Right lung (tissue), 10 donors: ENCODE measurements at places on chromosomes 3 and 15. TPM values are rescaled to one million over a fixed set of nuclear protein-coding genes. Genes with fewer than 3 reads are reported as not detected.

The PLA2G4D gene
- polyA plus RNA-seq = 0.18 TPM

The RPSA gene
- polyA plus RNA-seq = 2,015 TPM

DNA sequence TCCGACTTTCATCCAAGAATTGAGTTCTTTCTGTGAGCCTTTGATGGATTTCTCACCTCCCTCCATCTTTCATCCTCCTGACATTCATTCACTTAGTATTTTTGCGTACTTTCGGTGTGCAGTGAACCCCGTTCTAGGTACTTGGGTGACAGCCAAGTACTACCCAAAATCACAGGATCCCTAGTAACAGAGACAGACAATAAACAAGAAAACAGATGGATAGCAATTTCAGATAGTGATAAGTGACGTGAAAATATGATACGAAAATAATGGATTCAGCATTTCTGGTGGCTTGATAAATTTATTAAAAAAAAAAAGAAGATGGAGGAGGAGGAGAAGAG, 264 bp upstream of the CMTM6 start:
- no peak for DNase-seq

- DNase-seq = no peak
Observed at GRCh38 chr15:77759896-77760592, 127.3 kb upstream of the LINGO1 start.

The CATSPER2 gene
- 8.9 TPM for polyA plus RNA-seq

DNA sequence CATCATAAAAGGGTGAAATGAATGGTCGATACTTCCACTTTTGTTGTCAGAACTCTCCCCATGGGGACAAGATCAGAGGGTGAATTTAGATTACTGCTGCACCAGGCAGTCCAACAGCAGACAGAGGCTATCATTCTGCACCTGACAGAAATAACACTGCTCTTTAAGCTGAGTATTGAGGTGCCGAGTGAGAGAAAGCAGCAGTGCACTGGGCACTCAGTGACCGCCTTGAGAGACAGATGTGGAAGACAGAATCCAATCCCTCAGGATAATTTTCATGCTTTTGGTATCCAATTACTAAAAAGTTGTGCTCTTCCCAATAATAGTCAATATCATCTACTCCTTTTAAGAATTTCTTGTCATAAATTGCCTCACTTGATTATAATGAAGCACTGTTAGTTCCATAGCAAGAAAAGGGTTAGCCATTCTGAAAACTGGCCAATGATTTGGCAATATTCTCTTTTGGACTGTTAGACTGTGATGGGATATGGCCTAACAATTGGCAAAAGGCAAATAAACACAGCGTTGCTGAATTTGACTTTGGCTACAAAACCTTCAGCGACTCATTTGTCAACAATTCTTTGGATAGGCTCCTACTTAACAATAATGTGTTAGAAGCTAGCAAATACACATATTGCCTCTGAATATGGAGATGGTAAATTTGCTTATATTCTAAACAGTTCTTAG, 5.5 kb downstream of the FGF7 start:
- peak; percentile 83 for DNase-seq

GRCh38 chr3:38968403-38968802, 83.3 kb downstream of the SCN11A start:
- DNase-seq = no peak

DNA sequence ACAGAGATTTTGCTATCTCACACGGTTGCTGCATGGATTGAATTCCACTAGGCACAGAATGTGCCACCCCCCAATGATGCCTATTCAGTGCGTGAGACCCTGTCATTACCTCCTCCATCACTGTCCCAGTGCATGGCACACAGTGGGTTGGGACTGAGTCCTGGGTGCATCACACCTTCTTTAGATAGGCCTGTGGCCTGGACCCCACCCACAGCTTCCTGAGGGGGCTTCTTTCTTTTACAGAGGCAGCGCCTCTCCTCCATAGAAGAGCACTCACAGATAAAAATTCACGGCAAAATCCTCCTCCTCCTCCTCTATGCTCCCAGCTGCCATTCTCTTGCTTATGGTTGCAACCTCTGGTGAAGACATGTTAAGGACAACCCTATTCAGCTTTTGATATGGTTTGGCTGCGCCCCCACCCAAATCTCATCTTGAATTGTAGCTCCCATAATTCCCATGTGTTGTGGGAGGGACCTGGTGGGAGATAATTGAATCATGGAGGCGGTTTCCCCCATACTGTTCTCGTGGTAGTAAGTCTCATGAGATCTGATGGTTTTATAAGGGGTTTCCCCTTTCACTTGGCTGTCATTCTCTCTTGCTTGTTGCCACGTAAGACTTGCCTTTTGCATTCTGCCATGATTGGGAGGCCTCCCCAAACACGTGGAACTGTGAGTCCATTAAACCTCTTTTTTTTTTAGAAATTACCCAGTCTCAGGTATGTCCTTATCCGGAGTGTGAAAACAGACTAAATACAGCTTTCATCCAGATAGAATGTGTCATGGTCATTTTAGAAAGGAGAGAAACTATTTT, 147.6 kb downstream of the KLF13 start:
- DNase-seq = no peak

The SNTN gene
- polyA plus RNA-seq = 3.1 TPM

DNA sequence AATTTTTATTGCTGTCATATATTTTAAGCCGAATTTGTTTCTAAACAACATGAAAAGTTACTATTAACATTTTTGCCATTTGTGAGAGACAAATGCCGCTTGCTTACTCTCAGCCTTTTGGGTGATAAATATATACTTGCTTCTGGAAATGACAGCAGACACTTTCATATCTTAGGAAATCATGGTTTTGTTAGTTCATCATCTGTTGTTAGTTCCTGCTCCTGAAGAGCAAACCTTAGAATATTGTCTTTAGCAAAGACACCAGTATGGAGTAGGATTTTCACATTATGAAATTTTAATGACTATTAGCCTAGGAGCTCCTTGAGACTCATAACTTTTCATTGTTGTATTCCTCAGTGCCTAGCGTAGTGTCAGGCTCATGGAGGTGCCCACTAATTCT, 36.0 kb downstream of the RAB8B start:
- DNase-seq = no peak

GRCh38 chr15:101115786-101116680, 135.8 kb downstream of the CHSY1 start:
- peak; percentile 65 for DNase-seq

- no peak for DNase-seq
Observed at GRCh38 chr15:51497806-51498205, 124.8 kb downstream of the DMXL2 start.

DNA sequence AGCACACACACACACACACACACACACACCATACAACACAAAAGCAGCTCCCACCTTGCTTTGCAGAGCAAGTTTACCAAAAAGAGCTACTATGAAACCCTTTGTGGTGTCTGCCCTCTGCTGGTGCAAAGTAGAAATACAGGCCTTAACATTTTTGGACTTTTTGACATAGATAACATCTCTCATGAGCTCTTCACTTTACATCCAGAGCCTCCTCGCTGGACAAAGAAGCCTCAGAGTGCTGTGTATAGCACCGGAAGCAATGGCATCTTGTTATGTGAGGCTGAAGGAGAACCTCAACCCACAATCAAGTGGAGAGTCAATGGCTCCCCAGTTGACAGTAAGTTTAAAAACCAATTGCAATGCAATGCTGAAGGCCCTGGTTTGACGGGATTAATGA, 157.9 kb downstream of the CHL1 start:
- DNase-seq = peak; percentile 19

The IL17RC gene
- 46.3 TPM for polyA plus RNA-seq

The P2RY13 gene
- 1.7 TPM for polyA plus RNA-seq

- no peak for DNase-seq
Observed at GRCh38 chr15:55389264-55389607, 18.9 kb downstream of the CCPG1 start.

DNA sequence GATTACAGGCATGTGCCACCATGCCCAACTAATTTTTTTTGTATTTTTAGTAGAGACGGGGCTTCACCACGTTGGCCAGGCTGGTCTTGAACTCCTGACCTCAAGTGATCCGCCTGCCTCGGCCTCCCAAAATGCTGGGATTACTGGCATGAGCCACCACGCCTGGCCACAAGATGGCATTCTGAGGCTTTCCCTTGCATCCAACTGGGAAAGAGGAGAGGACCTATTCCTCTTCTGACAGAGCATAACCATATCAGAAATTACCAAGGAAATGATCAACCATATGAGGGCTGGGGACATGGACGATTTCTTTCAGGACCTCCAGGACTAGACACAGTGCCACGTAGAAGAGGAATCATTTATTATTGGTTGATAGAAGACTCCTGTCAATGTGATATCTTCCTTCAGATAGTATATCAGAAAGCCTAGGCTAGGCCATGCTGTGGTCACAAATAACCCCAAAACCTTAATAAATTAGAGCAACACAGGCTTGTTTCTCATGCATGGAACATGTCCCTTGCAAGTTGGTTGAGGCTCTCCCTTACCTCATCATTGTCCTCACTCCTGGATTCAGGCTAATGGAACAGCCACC, 372.3 kb upstream of the IL12A start:
- no peak for DNase-seq

DNA sequence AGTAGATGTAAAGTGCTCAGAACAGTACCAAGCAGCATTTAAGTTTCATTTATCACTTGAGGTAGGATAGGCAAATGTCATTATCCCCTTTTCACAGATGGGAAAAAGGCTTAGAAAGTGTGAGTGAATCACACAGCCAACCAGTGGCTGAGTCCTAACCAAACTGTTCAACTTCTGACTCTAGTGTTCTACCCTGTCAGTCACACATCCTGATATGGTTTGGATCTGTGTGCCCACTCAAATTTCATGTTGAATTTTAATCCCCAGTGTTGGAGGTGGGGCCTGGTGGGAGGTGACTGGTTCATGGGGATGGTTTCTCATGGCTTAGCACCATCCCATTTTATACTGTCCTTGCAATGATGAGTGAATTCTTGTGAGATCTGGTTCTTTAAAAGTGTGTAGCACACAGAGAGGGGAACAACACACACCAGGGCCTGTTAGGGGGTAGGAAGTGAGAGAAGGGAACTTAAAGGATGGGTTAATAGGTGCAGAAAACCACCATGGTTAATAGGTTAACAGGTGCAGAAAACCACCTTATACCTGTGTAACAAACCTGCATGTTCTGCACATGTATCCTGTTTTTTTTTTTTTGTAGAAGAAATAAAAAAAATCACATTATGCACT, 304.7 kb downstream of the SUCLG2 start:
- no peak for DNase-seq

The CDHR4 gene
- 4.5 TPM for polyA plus RNA-seq

The MRAS gene
- polyA plus RNA-seq = 20.6 TPM

GRCh38 chr3:14524311-14524711, 15.8 kb downstream of the GRIP2 start:
- DNase-seq = no peak

- no peak for DNase-seq
Observed at GRCh38 chr3:127899766-127900165, 15.3 kb upstream of the KBTBD12 start.

The KCNMB3 gene
- polyA plus RNA-seq = 11.5 TPM

DNA sequence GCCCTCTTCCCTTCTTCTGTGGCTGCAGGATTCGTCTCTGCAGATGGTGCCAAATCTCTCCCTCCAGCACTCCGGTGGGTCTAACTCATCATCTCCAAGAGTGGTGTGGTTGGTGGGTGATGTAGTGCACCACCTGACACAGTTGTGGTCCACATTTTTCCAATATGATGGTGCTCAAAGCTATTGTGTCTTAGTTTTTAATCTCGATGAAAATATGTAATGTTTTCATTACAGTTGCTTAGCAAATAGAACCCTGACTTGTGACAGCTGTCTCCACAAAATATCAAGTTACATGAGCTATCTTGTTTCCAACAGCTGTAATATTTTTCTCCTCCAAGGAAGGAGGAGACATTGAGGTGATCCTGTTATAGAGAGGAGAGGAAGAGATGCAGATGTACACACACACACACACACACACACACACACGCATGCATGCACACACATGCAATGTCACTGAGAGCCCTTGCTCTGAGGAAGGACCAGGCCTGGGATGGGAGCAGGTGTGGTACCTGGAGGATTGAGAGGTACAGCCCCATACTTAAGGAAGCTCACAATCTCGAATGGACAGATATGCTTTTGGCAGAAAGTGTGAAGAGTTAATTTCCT, 15.7 kb upstream of the ESYT3 start:
- DNase-seq = no peak

DNA sequence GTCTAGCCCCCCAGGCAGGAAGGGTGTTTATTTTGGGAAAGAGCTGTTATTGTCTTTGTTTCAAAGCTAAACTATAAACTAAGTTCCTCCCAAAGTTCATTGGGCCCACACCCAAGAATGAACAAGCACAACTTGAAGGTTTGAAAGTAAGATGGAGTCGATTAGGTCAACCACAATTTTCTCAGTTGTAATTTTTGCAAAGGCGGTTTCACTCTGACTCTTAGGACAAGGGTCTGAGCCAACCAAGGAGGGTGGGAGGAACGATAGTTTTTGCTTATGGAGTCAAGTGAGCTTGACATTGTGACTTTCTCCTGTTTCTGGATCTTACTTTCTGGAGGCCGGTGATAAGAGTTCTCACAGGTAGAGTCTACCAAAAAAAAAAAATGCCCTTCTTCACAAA, 5.8 kb upstream of the ZNF770 start:
- DNase-seq = no peak

The LIPC gene
- polyA plus RNA-seq = 0.44 TPM

DNA sequence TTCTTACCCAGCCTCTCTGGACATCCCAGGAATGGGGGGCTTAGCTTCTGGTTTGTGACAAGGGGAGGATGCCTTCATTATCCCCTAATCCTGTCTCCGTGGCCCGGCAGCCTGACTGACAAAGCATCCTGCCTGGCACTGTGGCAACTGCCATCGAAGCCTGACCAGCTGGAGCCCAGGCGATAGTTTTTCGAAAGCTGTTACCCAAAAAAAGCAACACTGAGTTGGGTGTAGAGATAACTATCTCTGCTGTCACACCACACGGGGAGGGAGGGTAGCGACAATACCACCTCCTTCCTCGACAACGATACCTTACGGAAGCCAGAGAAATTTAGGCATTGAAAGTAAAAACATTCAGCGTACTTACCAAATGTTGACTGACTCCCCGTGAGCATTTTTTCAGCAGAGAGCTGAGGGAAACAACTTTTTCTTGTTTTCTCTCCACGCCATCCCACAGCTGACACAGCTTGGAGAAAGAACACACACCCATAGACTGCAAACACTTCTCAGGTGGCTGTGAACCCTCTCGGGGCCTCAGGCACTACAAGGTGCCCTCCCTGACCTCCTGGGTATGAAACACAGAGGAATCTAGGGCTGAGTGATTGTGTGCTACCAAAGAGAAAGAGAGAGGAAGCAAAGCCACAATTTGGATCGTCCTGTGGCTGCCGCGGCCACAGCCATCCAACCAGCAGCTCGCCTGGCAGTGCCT, 361.9 kb upstream of the ICE2 start:
- DNase-seq = no peak

The MEX3B gene
- 15.1 TPM for polyA plus RNA-seq

- no peak for DNase-seq
Observed at GRCh38 chr15:88918738-88919137, 5.6 kb upstream of the MFGE8 start.

- DNase-seq = no peak
Observed at GRCh38 chr3:43525386-43525785, 96.4 kb downstream of the ANO10 start.

GRCh38 chr3:153370680-153371079, 208.7 kb downstream of the RAP2B start:
- no peak for DNase-seq
